Chondrocyte (in vitro differentiated cells): ENCODE measurements at places on chromosomes 2 and 18. TPM values are rescaled to one million over a fixed set of nuclear protein-coding genes. Genes with fewer than 3 reads are reported as not detected.

ERICH2 gene
- total RNA-seq: 2.1 to 2.6 TPM in 2 of 3 replicates, not detected in the other

CLK1 gene
- 46.7 to 66.0 TPM (median 58.4 TPM) in 3 replicates for total RNA-seq

C1GALT1C1L gene
- not detected in 3 replicates for total RNA-seq

MC2R gene
- not detected in 3 replicates for total RNA-seq
